ENCODE measurements at places on chromosomes 5 and 9.

- DNase-seq = no peak
These were observed 41.1 kb downstream of the ERBIN start for GRCh38 chr5:65967288-65968066.

DNA sequence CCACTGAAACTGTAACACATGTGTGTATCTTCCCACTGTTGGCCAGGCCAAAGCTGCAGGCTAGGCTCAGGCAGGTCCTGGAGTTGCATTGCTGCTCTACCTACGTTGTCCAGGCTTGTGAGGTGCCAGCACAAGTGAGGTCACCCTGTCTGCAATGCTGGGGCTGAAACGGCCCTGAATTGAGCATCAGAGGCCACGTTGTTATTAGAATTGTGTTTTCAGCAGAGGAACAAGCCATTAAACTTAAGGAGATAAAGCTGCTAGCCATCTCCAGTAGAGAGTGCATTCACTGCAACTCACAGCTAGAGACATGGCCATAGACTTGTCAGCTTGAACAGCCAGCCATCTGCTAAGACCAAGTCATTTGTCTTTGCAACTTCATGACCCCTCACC, 191.8 kb downstream of the SEMA6A start:
- no peak for DNase-seq

DNA sequence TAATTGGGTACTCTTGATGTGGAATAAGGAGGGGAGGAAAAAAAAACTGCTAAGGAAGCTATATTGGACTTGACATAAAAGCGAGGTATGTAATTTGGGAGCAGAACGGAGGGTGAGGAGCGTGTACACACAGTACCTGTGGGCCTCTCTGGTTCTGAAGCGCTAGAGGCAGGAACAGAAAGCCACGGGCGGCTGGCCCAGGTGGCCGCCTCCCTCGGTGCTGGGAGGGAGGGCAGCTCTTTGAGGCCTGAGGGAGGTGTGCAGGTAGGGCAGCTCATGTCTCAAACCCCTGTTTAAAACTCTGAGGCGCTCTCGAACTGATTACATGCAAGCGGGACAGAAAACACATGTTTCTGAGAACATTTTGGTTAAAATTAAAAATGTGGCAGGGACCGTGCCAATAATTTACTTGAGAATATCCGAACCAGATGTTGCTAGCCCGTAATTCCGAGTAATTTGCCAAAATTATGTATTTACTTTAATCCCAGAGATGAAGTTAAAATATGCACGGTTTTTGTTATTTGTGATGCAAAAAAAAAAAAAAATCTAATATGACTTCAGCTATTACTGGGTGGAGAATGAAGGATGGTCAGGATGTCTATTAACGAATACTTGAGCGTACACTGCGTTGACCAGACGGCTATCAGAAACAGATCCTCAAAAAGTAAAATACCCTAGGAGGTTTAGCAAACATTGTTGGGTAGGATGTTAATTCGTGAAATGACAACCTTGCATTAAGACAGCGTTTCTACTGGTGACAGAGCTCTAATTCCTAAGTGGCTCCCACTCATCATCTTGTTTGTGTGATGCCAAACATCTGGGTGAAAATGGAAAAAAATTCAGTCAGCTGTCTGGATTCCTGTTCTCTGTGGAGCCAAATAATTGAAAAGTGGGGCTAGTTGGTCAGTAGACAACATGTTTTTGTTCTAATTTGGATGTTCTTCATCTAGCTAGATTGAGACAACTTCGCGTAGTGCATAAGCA, 24.4 kb upstream of the STC2 start:
- no peak for DNase-seq

GRCh38 chr9:73155377-73155776, 3.7 kb downstream of the ANXA1 start:
- no peak for DNase-seq

GRCh38 chr5:61817472-61818326, 485.6 kb downstream of the ZSWIM6 start:
- no peak for DNase-seq

GRCh38 chr9:105681724-105682123, 12.6 kb upstream of the TMEM38B start:
- DNase-seq = no peak

DNA sequence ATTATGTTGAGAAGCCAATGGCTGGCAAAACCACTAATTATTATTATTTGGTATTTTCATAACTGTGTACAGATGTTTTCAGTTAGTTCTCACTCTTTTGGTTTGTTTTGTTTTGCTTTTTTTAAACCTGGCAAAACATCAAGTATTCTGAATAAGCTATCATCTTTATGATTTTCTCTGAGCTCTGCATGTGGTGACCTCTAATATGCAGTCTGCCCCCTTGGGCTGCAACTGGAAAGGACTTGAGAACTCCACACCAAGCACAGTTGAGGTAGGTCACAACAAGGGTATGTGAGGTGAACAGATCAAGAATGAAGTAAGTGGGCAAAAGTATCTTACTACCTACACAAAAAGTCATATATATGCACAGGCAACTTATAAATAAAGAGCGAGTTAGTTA, 202.2 kb downstream of the NFIB start:
- no peak for DNase-seq

DNA sequence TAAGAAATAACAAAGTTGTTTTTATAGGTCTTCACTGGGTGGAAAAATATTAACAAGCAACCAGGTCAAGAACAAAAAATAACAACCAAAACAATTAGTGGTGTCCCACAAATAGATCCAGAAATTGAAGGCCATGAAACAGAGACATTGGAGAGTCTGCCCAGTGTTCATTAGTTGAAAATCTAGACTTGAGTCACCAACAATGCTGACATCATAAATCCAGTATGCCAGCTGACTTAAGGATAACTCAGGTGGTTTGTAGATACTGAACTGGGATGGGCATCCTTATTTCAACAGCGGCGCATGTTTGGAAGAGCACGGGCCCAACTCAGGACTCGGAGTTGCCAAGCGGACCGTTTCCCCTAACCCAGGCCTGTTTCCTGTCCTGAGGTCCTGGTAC, 80.7 kb upstream of the TNFAIP8 start:
- DNase-seq = no peak

GRCh38 chr9:127518091-127518856, 67.0 kb downstream of the LRSAM1 start:
- DNase-seq = no peak

DNA sequence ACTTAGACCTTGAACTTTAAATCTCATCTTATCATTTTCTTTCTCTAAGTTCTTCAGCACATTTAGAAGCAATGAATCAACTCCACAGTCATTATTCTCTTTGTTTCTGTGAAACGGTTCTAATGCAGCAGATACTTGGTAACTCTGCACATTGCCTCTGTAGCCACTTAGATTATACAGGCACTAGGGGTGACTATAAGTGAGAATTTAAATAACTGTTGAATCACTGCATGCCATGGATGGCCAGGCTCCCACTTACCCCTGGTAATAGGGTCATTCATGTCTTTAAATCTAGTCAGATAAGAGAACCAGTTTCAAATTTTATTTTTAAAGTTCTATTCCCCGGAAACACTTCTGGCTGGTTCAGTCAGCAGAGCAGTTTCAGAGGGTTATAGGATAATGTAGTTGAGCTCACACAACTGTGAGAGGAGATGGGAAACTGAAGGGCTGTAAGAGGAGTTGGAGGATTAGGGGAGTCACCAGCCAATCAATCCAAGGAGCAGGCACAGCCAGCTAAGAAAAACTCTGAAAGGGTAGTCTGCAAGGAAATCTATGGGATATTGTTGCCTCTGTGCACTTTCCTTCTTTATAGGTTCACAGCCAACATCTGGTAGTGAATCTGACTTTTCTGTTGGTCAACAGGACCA, 4.2 kb upstream of the MINAR2 start:
- no peak for DNase-seq

DNA sequence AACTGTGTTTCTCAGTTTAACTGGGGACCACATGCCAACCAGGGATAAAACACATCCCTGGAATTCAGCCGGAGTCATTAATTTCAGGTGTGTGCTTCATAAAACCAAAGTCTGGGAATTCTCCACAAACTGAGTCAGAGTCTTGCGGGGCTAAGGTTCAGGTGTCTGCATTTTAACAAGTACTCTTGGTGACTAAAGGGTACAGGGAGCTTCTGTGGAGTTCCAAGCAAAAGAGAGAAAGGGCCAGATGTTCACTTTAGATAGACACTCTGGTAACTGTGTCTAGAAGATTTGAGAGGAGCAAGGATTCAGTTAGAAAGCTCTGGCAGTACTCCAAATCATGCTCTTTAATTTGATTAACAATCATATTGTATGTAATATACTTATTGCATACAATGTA, 4.0 kb downstream of the NADK2 start:
- DNase-seq = no peak

DNA sequence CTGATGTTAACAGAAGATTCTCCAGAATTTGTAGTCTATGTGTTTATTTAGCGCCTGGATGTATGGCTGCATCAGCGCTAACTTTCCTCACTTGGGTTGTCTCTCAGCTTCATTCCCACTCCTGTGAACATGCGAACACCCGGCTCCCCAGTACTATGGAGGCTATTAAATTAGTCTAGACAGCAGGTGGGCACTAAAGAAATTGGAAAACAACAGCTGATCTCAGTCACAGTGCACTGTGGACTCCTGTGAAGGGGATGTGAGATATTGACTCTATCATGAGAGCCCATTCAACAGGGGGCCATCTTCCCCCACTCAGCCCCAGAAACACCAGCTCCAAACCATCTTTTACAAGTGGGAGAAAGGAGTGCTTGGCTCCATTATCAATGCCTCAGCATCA, 471.0 kb downstream of the KDM4C start:
- DNase-seq = no peak

GRCh38 chr9:109289186-109289585, 31.7 kb downstream of the EPB41L4B start:
- DNase-seq = no peak

- DNase-seq = no peak
These were observed 2120.7 kb downstream of the MAT2B start for GRCh38 chr5:165626161-165626560.

- no peak for DNase-seq
These were observed 354.4 kb downstream of the ADAMTS6 start for GRCh38 chr5:65127161-65127901.

- DNase-seq = no peak
These were observed 1243.4 kb downstream of the MAT2B start for GRCh38 chr5:164748861-164749260.

DNA sequence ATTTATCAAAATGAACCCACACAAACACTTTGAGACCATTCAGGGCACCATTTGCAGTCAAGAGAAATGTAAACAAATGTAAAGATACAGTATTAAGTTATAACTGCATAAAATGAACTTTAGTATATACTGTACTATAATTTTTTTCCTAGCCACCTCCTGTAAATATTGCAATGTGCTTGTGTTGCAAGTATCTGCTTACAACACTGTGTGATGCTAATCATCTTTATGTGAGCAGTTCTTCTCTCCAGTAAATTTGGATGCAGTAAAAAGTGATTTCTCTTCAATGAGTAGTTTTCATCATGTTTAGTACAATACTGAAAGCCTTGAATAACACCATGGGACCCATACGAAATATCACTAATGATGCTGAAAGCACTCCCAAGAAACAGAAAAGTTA, 9.4 kb downstream of the G3BP1 start:
- no peak for DNase-seq

- no peak for DNase-seq
These were observed 107.1 kb downstream of the OXCT1 start for GRCh38 chr5:41763081-41763480.

DNA sequence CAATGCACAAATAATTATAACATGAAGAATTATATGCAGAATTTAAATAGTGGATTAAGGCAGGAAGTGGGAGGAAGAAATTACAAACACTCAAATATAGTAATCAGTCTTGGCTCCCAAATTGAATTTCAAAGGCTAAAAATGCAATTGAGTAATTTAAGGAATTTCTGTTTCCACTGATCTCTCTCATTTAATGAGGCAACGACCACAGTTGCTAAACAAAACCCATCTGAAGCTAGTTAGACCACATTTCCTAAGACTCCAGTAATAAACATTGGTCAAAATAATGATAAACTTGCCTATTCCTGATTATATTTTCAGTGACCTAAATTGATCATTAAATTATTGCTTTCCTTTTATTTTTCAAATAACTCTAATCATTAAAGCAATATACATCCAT, 174.3 kb upstream of the GRIN3A start:
- no peak for DNase-seq

DNA sequence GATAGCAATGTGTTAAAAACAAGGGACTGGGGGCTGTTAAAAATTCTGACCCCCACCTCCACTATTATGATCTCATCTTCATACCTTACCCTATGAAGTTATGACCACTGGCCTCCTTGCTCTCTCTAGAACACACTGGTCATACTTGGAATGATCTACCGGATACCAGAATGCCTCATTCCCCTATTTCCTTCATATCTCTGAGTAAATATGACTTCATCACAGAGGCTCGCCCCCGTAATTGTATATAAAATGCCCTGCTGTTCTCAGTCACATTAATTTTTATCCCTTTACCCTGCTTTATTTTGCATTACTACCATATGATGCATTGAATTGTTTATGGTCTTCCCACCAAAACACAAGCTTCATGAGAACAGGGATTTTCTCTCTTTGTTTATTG, 29.2 kb downstream of the IZUMO3 start:
- DNase-seq = no peak

- no peak for DNase-seq
These were observed 91.1 kb downstream of the ZNF608 start for GRCh38 chr5:124655251-124655917.

GRCh38 chr9:105355781-105356180, 92.1 kb upstream of the FSD1L start:
- peak; percentile 28 for DNase-seq

DNA sequence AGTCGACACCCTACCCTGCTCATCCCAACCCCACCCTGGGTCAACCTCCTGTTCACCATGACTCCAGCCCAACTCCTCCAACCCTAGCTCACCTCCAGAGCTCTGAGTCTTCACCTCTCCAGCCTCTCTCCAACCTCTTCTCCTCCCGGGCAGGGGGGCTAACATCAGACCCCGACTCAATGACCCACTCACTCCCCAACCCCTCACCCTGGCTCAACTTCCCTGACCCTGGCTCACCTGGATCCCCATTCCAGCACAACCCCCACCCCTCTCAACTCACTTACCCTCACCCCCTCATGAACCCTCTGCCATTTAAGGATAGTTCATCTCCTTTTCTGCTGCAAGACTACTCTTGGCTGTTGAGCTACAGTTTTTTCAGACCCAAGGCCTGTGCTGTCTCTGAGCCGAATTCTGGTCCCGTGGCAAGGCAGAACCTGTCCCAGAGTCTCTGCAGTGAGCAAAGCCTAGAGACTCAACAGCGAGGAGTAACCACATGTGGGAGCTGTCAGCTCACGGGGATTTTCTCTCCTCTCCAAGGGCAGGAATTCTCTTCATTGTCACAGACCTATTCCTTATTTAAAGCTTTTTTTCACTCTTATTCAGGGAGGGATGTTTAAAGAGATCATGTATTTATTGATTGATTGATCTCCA, 29.8 kb downstream of the ANKRD33B start:
- no peak for DNase-seq

DNA sequence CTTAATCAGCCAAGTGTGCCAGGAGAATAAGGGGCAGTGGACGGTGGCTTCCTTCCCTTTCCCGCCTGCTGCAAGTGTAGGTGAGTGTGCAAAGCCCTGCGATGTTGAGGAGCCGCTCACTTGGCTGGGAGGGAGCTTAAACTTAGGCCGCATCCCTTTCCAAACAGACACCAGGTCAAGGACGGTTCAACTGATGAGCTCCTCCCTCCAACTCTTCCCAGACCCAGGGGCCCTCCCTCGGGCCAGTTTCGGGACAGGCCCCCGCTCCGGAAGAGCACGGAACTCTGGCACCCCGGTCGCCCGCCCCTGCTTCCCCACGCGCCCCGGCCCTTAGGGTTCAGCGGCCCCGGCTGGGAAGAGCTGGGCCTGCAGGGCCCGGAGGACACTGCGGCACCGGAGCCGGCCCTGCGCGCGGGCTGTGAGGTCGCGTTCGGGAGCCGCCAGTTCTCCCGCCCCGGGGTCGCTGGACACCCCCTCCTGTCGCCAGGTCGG, 481 bp downstream of the MRPL36 start:
- peak; percentile 40 for DNase-seq

Measured in T-helper 2 cell treated with Interferon-gamma antibody and Interleukin-4, amounts not matched to agents 5 μg/mL and 100 μg/mL, for 36 hours (primary cell).